ENCODE measurements at places on chromosomes 16 and 17.
A peak's percentile ranks its signal among the peaks of the same experiment; 100 is the strongest.

DNA sequence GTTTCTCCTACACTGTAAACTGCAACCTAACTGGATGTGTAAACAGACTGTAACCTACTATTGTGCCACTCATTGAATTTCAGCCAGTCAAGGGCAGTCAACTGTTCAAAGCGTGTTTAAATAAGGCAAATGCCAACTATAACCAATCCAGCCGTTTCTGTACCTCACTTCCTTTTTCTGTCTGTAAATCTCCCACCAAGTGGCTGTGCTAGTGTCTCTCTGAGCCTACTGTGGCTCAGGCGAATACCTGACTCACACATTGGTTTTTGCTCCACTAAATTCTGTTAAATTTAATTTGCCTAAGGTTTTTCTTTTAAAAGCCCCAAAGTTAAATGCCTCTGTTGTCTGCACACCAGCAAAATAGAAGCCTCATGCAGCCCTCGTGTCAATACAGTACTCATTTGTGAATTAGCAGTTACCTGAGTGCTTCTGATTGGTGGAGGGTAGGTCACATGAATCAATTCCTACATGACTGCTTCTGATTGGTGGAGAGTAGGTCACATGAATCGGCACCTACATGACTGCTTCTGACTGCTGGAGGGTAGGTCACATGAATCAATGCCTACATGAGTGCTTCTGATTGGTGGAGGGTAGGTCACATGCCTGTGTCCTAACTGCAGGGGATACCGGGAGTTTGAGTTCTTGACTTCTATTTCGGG is 31.1 kb upstream of the CCR7 start:
- peak; percentile 10 for DNase-seq

- DNase-seq, result no peak
Observed at GRCh38 chr16:23847948-23848347, 12.2 kb downstream of the PRKCB start.

DNA sequence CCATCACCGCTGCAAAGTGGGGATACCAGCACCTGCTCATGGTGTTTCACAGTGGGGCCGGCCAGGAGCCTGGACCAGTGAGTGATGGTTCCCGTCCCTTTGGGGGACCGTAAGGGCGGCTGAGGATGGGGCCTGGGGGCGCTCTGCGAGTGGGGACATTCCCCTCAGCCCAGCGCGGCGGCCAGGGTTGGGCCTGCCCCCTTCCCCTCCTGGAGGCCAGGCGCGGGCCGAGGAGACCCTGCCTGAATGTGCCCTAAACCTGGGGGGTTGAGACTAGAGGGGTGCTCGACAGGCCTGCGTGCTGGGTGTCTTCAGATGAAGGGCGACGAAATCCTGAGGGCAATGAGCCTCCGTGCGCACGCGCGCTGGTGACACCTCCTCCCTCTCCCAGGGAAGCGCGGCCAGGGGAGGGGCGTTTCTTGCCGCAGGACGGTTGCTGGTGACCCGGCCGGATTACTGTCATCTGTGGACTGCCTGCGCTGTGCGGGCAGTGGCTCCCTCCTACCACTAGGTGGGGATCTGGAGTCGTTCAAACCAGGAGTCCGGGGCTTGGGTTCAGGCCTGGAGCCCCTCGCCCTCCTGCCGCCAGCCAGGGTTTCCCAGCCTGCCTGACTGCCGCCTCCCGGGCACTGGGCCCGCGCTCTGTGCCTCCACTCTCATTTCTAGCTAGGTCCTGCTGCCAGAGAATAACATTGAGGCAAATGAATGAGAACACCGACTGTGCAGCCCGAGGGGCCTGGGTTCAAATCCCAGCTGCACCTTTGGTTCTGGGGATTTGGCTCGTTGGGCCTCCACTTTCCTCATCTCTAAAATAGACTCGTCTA is 17.1 kb downstream of the TBX2 start:
- DNase-seq, result peak; percentile 50

DNA sequence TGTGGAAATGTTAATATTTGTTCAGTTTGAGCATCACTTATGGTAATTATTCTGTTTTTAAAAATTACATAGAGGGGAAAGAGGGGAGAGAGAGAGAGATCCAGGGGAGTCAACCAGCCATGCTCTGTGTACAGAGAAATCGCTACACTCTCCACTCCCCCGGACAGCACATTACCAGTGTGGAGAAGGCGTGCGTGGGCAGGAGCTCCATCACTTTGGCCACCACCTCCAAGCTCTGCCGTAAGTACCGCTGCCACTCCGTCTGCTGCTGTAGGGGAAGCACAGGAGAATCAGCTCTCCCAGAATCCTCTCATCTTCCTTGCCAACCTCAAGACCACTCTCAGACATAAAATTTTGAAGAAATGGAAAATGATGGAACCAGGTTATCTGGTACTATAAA is 70.2 kb upstream of the GSG1L start:
- no peak for DNase-seq

DNA sequence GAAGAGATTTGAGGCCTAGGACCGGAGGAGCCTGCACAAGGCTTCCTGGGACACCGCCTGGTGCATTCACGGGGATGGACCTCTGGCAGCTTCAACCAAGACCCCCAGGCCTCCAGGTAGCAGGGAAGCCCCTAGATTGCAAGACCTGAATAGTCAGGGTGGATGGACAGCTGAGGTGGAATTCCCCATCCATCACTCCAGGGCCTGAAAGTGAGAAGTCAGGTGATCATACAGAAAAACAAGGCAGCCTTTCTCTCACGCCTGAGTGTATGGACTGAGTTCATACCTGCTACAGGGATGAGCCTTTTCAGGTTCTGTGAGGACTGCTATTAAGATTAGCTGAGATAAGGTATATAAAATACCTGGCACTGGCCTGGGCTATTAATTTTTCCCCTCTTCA is 74.2 kb downstream of the PLXDC1 start:
- no peak for DNase-seq

- no peak for DNase-seq
Observed at GRCh38 chr16:14004031-14004728, 66.9 kb upstream of the MRTFB start.

- no peak for DNase-seq
Observed at GRCh38 chr16:31706318-31706717, 167.3 kb upstream of the ZNF267 start.

GRCh38 chr16:84741340-84741830 is 41.6 kb downstream of the USP10 start:
- DNase-seq, result no peak

DNA sequence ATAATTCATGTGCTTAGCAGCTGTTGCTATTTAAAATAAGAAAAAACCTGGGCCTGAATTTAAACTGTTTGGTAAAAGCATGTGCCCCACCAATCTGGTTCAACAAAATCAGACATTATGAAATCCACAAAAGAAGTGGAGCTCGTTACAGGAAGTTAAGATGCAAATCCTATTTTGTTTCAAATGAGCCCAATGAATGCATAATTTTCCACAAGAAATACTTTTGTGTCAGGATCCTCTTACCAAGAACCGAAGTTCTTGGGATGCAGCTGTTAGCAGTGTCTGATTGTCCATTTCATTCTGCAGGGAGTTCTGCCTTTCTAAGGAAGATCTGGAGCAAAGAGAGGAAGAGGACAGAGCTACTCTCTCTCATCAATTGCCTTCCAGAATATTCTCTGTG is 105.7 kb upstream of the RBBP6 start:
- no peak for DNase-seq

- peak; percentile 42 for DNase-seq
Observed at GRCh38 chr17:64781014-64781756, 119.1 kb upstream of the SMURF2 start.

DNA sequence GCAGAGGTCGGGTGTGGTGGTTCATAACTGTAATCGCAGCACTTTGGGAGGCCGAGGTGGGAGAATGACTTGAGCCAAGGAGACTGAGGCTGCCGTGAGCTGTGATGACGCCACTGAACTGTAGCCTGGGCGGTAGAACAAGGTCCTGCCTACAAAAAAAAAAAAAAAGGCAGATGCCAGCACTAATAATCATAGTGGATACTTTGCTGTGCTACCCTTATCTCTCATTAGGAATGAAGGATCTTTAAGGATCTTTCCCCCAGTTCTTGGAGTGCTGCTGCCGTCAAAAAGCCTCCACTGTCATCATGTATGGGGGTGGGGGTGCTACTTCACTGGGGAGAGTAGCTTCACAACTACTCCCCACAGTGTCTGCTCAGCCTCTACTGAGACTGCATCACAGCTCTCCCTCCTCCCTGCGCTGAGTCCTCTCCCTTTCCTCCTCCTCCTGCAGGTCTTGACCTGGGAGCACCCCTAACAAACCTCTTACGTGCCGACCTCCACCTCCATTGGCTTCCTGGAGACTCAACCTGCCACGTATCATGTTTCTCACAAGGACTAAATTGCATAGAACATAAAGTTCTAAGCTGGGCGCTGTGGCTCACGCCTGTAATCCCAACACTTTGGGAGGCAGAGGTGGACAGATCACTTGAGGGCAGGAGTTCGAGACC is 24.4 kb upstream of the ST6GALNAC1 start:
- DNase-seq, result no peak

DNA sequence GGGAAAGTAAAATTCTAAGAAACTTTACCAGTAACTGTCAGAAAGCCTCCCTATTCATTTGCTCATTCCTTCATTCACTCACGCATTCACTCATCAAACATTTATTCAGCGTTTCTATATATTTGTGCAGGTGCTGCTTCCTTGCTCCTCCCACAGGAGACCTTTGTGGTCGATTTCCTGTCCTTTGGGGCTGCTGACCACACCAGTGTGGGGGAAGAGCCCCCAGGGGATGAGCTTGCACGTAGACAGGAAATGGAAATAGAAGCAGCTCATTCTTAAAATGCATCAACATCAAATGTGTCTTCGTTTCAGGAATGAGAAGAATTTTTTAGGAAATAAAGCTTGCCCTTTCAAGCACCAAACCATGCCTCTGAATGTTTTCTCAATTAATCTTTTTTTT is 9.6 kb downstream of the PIK3R6 start:
- DNase-seq, result peak; percentile 87

GRCh38 chr17:55737976-55738501 is 12.8 kb upstream of the PCTP start:
- no peak for DNase-seq

- peak; percentile 74 for DNase-seq
Observed at GRCh38 chr16:56625140-56625942, at the start of gene MT1E. TSS of gene MT1E (plus strand) at chr16:56625781. CDS start at chr16:56625852, 71 bp downstream.

DNA sequence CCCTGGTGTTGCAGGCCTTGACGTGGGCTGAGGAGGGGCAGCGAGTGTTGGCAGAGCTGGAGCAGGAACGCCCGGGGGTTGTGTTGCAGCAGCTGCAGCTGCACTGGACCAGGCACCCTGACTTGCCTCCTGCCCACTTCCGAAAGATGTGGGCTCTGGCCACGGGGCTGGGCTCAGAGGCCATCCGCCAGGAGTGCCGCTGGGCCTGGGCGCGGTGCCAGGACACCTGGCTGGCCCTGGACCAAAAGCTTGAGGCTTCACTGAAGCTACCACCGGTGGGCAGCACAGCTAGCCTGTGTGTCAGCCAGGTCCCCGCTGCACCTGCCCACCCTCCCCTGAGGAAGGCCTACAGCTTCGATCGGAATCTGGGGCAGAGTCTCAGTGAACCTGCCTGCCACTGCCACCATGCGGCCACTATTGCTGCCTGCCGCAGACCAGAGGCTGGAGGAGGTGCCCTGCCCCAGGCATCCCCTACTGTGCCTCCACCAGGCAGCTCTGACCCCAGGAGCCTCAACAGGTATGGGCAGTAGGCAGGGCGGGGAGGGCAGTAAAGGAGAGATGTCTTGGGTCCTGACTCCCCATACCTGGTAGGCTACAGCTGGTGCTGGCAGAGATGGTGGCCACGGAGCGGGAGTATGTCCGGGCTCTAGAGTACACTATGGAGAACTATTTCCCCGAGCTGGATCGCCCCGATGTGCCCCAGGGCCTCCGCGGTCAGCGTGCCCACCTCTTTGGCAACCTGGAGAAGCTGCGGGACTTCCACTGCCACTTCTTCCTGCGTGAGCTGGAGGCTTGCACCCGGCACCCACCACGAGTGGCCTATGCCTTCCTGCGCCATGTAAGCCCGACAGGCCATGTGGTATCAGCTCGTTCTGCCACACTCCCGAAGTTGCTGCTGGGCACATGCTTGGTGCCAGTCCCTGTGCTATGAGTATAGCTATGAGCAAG is 5.6 kb downstream of the PLEKHG4 start:
- peak; percentile 59 for DNase-seq

DNA sequence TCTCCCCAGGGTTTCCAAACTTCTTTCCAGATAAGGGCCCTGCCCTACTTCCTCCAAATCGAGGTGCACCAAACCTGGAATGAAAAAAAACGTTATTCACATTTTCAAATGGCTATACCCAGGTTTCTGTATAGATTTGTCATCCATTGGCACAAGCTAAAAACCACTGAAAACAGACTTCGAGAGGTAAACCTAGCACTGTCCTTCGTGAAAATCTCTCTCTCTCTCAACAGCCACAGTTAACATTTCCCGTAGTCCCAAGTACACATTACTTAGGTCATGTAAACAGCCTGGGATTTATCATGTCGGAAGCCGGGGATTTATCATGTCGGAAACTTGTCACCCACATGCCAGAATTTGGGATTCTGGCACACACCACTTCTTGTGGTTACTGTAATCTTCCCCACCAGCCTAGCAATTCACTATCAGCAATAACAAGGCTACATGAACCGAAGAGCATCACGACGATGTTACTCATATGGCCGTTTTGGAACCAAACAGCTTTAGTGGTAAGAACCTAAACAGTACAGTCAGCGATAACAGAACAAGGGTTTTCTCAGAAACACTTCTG is 1.2 kb downstream of the DDX5 start:
- no peak for DNase-seq

DNA sequence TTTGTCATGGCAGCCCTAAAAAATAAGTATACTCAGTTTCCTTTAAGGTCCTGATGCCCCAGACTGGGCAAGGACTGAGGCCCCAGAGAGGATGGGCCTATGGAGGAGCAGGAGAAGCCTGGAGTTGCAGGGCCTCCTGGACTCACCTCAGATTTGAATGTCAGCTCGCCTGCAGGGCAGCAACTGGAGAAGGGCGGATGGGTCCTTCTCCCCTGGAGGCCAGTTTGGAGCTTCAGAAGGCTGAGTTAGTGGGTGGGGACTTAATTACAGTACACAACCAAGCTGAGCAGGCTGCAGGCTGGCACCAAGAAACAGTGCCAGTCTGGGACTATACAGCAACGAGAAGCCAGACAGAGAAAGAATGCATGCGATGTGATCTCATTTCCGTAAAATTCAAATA is 6.2 kb downstream of the PIRT start:
- DNase-seq, result no peak

DNA sequence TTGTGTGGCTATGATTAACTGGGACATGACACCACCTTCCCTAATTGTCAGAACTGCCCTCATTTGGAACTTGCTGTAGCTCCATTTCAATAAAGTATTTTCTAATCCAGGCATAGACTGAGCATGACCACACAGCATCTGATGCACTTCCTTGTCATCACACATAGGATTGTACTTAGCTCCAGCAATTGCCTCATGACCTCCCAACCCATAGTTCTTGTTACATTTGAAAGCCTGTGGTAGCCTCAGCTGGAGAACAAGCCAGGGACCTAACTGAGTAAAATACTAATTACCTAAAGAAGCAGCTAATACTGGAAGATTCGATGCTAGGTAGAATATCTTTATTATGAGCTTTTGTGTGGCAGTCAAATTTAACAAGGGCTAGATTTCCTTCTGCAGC is 187.3 kb upstream of the KIF2B start:
- no peak for DNase-seq

Data from mammary epithelial cell (primary cell).